CMK (cell line): ENCODE measurements at places on chromosomes 3 and 15.
A peak's percentile ranks its signal among the peaks of the same experiment; 100 is the strongest.

DNA sequence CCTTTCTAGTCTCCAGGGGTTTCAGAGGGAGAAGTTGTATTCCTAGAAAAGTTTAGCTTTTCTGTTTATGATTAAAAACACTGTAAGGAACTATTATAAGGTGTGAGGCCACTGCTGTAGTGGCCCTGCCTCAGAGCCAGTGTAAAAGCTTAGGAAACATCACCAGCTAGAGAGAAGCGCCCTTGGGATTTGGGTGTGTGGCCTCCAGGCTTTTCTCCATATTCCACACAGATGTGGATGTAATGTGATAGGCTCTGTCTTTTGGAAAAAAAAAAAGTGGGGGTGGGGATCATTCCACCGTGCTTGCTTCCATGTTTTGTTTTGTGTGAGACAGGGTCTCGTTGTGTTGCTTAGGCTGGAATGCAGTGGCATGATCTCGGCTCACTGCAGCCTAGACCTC lies 13.9 kb downstream of the SEC61A1 start:
- DNase-seq, result no peak

- DNase-seq, result no peak
Measured at GRCh38 chr3:193917158-193917557, 218.8 kb upstream of the HES1 start.

- no peak for DNase-seq
Measured at GRCh38 chr3:72748659-72749058, 99.6 kb downstream of the SHQ1 start.

DNA sequence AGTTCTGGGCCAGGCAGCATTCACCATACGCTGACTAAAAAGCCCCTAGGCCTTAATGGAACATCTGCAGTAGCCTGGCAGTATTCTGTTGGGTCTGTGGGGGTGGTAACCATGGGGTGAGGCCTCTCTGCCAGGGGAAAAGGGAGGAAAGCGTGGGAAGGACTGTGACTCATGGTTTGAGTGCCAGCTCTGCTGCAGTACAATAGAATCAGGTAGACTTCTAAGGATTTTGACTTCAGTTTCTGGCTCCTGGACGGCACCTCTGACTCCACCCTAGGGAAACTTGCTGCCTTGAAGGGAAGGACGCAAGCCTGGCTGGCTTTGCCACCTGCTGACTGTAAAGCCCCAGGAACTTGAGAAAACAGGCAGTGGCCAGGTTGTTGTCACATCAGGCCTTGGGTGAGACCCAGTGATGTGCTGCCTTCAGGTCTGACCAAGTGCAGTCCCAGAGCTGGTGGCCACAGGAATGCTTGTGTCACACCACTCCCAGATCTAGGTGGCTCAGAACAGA lies 148.6 kb downstream of the SUCNR1 start:
- no peak for DNase-seq

DNA sequence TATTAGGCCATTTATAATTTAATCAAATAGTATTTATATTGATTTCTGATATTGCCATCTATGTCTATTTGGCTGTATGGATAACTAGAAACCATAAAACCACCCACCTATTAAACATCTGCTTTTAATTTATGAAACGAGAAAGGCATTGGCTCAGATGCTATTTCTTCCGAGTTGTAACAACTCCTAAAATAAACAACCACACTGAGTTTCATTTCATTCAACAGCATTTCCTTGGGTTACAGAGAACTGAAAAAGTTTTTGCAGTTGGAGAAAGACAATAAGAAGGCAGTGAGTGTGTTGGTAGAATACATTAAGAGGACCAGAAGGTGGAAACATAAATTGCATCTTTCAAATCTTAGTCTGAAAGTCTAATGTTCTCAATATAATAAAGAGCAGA lies 79.1 kb downstream of the AQR start:
- DNase-seq, result no peak

GRCh38 chr15:82810061-82810889 lies 847 bp downstream of the WHAMM start:
- DNase-seq, result no peak

- no peak for DNase-seq
Measured at GRCh38 chr3:37913522-37913921, 51.8 kb downstream of the CTDSPL start.

GRCh38 chr3:111712294-111713167 lies 117.4 kb upstream of the ZBED2 start:
- no peak for DNase-seq

- DNase-seq, result no peak
Measured at GRCh38 chr15:49343546-49343945, 79.5 kb upstream of the FGF7 start.

DNA sequence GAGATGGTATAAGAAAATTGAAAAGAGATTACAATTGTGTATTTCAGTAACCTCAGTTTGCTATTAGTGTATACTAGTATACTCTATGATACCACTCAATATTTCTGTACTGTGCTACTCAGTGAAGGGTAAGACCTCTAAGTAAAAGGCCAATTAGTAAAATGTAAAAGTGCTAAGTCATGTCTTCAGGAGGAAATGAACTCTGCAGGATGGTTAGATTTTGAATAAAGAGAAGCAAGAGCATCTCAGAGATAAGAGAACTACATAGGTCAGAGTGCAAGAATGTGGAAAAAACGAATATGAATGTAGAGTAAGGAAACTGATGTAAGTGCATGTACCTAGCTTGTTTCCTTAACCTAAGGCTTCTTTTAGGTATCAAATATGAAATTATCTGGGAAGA lies 796.6 kb upstream of the GBE1 start:
- no peak for DNase-seq

GRCh38 chr15:33985287-33985686 lies 17.0 kb downstream of the CHRM5 start:
- DNase-seq, result no peak

GRCh38 chr15:66565741-66566144 lies at the start of gene LCTL:
LCTL (minus strand) TSS chr15:66565998; CDS start chr15:66565365, 633 bp downstream.
- no peak for DNase-seq

DNA sequence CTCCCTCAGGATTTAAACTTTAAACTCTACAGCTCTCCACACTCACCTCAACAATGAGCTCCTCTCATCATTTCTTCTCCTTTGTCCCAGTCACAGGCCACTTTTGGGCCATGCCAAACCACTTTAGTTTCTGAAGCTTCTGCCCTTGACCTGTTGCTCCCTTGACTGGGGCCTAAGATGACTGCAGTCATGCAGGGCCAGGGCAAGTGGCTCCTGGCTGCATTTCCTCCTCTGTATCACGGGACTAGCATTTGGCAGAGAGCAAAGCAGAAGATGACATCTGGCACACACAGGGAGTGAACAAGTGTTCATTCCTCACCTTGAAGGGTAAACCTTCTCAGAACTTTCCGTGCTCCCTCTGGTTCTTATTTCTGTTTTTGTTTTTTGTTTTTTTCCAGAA lies 136.9 kb downstream of the PDE8A start:
- no peak for DNase-seq

- peak; percentile 8 for DNase-seq
Measured at GRCh38 chr15:91849749-91850161, 3.8 kb upstream of the SLCO3A1 start.

DNA sequence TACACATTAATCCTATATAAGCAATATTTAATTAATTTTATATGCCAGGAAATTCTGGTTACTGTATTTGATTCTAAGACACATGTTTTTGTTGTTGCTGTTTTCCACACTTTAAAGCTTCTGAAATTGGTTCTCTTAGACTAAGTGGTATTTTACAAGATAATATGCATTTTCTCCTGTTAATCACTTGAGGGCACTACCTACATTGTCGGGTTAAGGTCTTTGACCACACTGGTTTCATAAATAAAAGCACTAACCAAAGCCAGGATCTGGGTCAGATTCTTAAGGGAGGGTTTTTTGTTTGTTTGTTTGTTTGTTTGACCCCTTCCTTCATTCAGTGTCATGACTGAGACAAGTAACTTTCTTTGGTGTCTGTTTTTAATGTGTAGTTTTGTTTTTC lies 590.2 kb downstream of the RBMS3 start:
- no peak for DNase-seq

GRCh38 chr15:28979208-28979841 lies 93.6 kb downstream of the APBA2 start:
- no peak for DNase-seq

DNA sequence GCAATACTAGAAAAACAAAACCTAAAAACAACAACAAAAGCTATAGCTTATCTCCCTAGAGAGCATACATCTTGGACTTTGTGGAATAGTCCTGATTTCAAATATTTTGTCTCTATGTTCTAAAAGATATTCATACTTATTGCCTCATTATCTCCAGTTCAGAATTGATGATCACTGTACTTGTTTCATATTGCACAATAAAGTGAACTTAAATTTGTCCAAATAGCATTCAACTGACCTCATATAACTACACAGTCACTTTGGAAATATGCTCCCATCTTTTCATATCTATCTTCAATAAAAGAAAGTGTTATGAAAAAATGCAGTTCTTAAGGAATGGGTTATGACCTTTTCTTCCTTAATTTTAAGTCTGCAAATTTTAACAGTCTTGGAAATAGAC lies 228.6 kb upstream of the CMC1 start:
- no peak for DNase-seq

- no peak for DNase-seq
Measured at GRCh38 chr3:50299929-50300680, 900 bp upstream of the HYAL3 start.

- DNase-seq, result no peak
Measured at GRCh38 chr15:20344601-20345400, 196.8 kb downstream of the GOLGA6L6 start.

GRCh38 chr3:27746838-27747237 lies 24.7 kb upstream of the EOMES start:
- DNase-seq, result no peak

- no peak for DNase-seq
Measured at GRCh38 chr3:181723625-181724191, 12.0 kb downstream of the SOX2 start.

- DNase-seq, result no peak
Measured at GRCh38 chr3:49327485-49327884, 12.4 kb downstream of the USP4 start.

GRCh38 chr3:33115024-33115768 lies 1.4 kb downstream of the CRTAP start:
- no peak for DNase-seq

GRCh38 chr3:42805141-42805821 lies 991 bp upstream of the HIGD1A start:
- DNase-seq, result no peak

- DNase-seq, result peak; percentile 48
Measured at GRCh38 chr15:22949074-22949547, 31.1 kb downstream of the CYFIP1 start.

DNA sequence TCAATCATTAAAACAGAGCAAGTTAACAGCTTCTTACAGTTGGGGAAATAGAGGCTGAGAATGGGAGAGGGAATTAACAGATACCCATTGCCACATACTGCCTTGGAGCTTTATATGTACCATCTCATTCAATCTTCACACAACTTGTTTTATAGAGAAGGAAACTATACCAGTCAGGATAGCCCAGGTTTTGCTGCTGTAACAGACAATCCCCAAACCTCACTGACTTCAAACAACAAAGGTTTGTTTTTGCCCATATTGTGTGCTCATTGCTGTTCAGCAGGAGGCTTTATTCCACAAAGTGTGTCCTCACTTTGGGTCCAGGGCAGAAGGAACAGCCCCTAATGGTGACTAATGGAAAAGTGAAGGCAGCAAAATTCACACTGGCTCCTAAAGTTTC lies 59.2 kb downstream of the SPSB4 start:
- no peak for DNase-seq

GRCh38 chr3:111538681-111539083 lies 3.3 kb upstream of the CD96 start:
- DNase-seq, result no peak

DNA sequence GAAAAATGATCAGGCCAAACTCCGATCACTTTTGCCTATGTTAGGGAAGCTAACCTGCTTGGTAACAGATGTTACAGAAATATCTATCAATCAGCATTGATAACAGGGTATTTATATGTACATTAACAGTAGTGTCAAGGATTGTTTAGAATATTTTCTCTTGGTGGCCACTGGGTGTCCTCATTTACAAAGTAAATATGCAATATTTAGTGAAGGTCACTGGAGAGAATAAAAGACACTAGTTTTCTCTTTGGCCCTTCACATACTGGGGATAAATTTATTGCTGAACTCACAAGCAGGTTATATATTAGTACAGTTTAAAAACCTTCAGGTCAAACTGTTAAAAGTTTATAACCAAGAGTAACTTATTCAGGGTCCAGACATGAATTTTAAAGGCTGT lies 69.0 kb downstream of the TIGIT start:
- no peak for DNase-seq

DNA sequence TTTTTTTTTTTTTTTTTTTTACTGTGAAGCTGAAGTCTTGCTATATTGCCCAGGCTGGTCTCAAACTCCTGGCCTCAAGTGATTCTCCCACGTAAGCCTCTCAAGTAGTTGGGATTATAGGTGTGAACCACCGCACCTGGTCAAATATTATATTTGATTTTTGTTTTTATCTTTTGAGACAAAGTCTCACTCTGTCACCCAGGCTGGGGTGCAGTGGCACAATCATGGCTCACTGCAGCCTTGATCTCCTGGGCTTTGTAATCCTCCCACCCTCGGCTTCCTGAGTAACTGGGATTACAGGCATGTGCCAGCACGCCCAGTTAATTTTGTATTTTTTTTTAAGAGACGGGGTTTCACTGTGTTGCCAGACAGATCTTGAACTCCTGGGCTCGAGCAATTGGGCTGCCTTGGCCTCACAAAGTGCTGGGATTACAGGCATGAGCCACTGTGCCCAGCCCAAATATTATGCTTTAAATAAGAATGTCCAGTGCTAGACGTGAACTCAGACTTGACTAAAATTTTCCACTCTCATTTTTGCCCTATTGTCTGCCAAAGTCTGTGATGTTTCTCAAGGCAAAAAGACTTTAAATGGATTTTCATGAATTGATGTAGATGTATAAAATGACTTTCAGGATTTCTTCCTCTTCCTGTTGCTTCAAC lies 33.4 kb upstream of the CRBN start:
- no peak for DNase-seq

DNA sequence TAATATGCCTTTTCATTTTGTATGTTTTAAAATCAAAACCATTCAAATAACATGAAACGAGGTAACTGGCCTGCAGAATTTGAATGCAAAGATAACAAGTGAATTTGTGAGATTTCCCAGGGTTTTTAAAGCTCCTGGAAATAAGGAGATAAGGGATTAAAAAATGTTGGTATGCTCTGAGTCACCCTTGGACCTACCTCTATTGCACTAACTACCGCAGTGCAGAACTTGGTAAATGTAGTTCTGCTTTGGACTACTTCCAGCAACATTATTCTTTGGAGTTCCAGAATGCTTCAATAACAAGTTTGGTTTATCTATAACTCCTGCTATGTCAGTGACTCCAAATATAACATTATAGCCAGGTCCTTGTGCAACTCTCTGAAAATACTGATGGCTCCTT lies 201.7 kb downstream of the GAP43 start:
- DNase-seq, result no peak

DNA sequence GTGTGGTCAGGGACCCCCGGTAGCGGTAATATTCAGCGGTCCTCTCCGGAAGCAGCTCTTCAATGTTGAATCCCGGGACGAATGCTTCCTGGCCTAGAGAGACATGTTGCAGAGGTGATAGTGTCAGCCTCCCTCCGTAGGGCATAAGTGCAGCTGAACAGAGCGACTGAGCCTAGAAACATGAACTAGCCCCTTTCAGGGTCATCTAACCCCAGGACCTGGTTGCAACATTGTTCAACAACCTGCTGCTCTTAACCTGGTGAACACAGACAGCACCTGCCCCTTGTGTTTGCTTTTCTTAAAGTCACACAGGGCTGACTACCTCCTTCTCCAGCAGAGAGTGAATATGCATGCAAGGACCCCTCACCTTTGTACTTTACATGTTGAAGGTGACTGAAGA lies 41.3 kb downstream of the CA12 start:
- no peak for DNase-seq

- DNase-seq, result no peak
Measured at GRCh38 chr3:113174304-113174703, 37.1 kb upstream of the BOC start.
